Fibroblast of lung (primary cell): ENCODE measurements at places on chromosomes 16 and 17. TPM values are rescaled to one million over a fixed set of nuclear protein-coding genes. Genes with fewer than 3 reads are reported as not detected.

DNA sequence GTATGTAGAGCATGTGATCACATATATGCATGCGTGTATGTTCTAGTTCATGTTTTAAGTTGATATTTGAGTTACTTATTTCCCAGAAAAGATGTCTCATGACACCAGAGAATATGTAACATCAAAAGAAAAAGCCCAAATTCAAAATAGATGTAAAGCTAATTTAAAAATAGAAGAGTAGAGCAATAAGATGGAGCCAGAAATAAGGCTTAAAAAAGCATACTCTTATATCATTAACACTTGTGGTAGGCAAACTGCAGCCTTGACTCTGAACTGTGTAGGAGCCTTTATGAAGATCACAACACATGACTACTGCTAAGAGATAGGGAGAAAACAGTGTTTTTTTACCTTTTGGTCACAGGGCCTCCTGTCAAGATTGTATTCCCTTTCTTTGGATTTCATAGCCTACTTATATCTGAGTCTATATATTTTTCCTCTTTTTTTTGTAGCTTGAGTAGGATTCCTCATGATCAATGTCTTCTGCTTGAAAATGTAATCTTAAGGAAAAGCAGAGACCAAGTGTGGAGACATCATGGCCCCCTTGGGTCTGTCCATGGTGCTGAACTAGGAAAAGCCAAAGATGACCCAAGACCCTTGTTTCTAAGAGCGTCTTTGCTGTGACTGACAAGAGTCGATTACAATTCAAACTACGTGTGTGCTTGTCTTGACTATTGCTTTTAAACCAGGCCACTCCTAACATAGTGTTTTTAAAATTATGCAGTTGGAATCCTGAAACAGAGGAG lies 390.4 kb downstream of the SHISA9 start:
- no peaks in the 10 kb centered on the region for H3K36me3 ChIP-seq
- H3K4me3 ChIP-seq, result no peak overlapping the region
- H3K27me3 ChIP-seq, result no peaks in the 10 kb centered on the region

DNA sequence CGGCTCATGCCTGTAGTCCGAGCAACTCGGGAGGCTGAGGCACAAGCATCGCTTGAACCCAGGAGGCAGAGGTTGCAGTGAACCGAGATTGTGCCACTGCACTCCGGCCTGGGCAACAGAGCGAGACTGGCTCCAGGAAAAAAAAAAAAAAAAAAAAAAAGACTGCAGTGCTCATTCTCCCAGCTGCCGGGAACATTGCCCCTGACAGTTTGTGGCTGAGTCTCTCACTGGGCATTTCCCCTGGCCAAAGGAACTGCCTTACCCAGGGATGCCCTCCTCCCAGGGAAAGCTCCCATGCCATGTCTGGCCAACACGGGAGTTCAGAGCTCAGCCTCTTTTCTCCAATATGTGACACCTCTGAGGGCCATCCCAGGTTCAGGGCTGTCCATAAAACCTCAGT lies 21.3 kb upstream of the USP10 start:
- peaks cover 4% of the 10 kb centered on the region for H3K27me3 ChIP-seq
- no peaks in the 10 kb centered on the region for H3K4me1 ChIP-seq
- no peaks in the 10 kb centered on the region for H3K36me3 ChIP-seq
- DNase-seq, result no peak

DNA sequence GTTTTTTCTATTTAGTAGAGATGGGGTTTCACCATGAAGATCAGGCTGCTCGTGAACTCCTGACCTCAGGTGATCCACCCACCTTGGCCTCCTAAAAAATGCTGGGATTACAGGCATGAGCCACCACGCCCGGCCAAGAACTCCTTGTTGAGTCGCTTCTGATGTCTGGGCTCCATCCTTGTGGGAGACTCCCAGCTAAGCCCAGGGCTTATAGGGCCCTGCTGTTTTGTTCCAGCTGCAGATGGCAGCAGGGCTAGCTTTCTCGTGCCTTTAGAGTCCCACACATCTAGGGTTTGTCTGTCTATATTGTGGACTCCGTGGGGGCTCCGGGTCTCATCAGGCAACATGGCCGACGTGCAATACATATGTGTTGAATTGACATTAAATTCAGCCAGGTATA lies 39.3 kb upstream of the MED9 start:
- H3K4me3 ChIP-seq, result no peak overlapping the region
- no peaks in the 10 kb centered on the region for H3K36me3 ChIP-seq
- no peak overlapping the region for H3K27ac ChIP-seq

Gene SAP30BP
- polyA plus RNA-seq, result 61.0 and 84.5 TPM in 2 replicates

DNA sequence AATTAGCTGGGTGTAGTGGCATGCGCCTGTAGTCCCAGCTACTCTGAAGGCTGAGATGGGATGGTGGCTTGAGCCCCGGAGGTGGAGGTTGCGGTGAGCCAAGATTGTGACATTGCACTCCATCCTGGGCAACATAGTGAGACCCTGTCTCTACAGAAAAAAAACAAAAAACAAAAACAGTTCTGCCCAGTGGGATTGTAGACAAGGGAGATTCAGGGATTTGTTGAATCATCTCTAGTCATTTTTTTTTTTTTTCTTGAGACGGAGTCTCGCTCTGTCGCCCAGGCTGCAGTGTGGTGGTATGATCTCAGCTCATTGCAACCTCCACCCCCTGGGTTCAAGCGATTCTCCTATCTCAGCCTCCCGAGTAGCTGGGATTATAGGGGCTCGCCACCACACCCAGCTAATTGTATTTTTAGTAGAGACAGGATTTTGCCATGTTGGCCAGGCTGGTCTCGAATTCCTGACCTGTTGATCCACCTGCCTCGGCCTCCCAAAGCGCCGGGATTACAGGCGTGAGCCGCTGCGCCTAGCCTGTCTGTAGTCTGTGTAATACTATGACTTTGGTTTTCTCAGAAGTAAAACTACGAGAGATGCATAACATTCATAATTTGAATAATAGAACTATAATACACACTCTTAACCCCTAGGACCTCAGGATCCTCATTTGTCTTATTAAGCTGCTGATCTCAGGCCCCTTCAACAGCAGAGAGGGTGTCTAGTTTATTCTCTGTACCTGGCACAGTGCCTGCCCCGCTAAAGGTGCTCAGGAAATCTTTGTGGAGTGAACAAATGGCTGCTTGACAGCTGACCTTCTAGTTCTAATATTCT lies 1.4 kb downstream of the TEN1 start:
- peak overlapping the region; percentile 97 for H3K27ac ChIP-seq
- no peak for DNase-seq
- H3K27me3 ChIP-seq, result no peaks in the 10 kb centered on the region
- no peaks in the 10 kb centered on the region for H3K36me3 ChIP-seq

GRCh38 chr17:82586576-82587233 lies 61.5 kb downstream of the WDR45B start:
- H3K4me3 ChIP-seq, result no peak overlapping the region
- no peak for DNase-seq
- no peaks in the 10 kb centered on the region for H3K4me1 ChIP-seq

Gene VPS9D1
- 6.3 and 6.4 TPM in 2 replicates for polyA plus RNA-seq
